Stimulated activated CD4-positive, alpha-beta T cell treated with anti-CD3 and anti-CD28 coated beads, Interleukin-15, amount 100 ng/mL, for 24 hours (primary cell): ENCODE measurements at places on chromosomes 3 and 15.
A peak's percentile ranks its signal among the peaks of the same experiment; 100 is the strongest.

DNA sequence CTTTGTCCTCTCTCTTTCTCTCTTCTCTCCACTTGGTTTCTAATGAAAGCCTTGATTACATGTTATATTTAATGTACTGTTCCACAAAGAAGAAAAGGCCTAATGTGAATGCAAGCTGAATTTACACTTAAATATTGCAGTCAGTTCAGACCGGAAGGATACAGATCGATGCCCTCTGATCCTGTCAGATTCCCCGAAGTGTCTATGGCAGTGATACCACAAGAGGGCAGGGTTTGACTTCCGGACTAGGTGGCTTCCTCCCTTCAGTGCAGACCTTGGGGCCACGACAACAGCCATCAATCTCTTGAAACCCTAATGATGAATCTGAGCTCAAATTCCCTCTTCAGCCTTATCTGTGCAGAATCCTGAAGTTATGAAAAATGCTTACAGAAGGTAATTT is 29.5 kb downstream of the AGTR1 start:
- peak; percentile 3 for DNase-seq

DNA sequence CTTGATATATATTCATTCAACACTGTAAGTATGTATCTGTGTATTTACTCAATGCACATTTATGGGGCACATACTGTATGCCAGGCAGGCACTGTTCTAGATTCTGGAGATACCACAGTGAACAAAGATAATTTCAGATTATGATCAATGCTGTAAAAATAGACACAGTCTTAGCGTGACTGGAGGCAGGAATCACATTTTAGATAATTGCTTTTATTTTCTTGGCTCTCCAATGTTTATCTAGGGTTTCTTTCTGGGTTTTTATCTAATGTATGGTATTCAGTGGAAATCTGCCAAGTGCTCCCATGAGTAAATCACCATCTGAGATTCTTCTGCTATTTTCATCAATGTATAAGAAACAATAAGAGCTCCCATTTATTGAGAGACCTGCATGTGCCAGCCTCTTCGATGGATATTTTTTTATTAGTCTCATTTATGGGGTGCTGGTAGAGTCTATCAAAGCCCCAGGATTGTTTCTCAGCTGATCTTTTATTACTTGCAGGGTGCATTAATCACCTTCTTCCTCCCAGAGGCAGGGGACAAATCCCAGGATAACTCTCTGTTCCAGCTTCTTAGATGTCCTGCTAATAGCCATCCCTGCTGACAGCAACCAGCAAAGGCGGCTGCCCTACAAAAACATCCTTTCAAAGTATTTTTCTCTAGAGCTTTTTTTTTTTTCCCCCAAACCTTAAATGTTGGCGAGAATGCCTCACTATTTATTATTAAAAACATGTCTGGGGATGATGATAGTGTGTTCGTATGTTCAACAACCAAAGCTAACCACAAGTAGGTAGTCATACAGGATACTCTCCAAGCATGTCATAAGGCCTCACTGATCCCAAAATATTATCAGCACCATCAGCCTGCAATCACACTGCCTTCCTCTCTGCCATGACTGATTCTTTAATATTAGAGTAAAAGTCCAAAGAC is 331.0 kb upstream of the RASGRP1 start:
- DNase-seq = no peak

GRCh38 chr15:39920510-39921273 is 626 bp upstream of the GPR176 start:
- DNase-seq = peak; percentile 90

DNA sequence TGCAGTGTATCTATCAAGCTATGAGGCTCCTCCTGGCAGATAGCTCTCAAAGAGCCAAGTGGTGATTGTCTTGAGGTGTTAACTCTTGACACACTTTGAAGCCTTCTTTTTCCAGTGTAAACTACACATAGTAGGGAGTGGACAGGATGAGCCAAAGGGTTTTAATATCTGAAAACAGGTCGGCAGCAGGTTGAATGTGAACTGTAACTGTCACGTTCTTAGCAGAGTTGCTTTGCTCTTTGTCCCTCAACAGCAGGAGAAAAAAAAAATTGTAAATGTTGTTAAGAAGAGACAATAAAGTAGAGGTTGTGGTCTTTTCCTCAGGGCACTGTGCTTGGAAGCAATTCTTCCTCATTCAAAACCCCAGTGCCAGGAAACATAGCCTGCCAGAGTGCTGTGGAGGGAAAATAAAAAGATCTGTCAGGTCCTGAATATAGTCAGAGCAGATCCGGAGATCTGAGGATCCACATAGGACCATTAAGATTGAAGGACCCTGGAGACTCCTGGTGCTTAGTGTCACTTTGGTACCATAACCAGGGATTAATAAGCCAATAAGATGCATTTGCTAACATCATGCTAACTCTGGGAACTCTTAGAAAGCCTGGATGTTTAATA is 229.7 kb downstream of the NAALADL2 start:
- no peak for DNase-seq

DNA sequence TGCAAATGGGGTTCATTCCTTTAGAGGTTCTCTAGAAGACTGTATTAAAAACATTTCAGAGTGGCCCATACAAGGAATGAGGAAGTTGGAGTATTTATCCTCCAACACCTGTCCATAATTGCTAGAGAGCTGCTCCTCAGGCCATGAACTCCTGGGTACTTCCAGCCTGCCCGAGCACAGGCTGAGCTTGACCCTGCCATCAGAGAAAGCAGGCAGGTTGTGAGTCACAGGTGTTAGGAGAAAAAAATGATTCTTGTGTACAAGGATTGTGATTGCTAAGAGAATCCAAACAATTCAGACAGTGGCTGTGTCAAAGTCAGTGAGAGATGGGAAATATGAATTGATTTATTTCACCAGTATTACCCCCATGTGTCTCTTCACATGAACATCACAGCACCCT is 156.8 kb upstream of the GADL1 start:
- DNase-seq = no peak

DNA sequence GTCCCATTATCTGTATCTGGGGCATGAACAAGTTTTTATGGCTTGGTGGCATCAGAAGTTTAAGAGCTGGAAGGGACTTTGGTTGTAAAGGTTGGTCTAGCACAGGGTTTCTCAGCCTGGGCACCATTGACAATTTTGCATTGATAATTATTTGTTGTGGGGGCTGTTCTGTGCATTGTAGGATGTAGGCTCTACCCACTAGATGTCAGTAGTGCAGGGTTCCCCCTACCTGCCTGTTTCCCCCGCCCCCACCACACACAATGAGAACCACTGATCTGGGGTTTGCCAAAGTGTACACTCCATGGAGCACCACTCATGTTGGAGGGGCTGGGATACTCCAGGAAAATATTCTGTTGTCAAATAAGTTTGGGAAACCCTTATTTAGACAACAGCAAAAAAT is 42.7 kb downstream of the PLCL2 start:
- DNase-seq = no peak

- DNase-seq = no peak
Measured at GRCh38 chr3:34020726-34021680, 222.6 kb downstream of the PDCD6IP start.

DNA sequence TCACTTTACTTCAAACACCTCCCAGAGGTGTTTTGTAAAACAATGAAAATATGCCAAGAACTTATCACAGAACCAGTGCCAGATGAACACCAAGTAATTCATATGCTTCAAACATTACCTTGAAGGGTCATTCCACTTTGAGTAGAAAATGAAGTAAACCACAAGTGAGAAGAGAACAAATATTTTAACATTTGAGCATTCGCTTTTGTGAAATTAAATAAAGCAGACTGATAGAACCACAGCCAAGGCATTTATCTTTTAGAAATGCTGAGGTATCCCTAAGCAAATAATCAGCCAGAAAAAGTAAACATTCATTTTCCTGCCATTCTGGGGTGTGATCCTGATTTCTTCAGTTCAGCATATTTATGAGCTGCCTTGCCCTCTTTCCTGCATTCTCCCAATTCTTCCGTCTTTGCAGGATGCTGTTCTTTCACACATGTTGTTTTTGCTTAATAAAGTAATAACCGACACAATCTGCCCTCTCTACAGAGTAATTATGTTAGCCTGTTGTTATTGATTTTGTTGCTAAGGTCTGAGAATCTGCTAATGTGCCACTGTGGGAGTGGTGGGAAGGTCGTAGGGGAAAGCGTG is 235.6 kb upstream of the TGFBR2 start:
- DNase-seq = no peak

GRCh38 chr3:30297112-30297511 is 309.3 kb upstream of the TGFBR2 start:
- DNase-seq = no peak

DNA sequence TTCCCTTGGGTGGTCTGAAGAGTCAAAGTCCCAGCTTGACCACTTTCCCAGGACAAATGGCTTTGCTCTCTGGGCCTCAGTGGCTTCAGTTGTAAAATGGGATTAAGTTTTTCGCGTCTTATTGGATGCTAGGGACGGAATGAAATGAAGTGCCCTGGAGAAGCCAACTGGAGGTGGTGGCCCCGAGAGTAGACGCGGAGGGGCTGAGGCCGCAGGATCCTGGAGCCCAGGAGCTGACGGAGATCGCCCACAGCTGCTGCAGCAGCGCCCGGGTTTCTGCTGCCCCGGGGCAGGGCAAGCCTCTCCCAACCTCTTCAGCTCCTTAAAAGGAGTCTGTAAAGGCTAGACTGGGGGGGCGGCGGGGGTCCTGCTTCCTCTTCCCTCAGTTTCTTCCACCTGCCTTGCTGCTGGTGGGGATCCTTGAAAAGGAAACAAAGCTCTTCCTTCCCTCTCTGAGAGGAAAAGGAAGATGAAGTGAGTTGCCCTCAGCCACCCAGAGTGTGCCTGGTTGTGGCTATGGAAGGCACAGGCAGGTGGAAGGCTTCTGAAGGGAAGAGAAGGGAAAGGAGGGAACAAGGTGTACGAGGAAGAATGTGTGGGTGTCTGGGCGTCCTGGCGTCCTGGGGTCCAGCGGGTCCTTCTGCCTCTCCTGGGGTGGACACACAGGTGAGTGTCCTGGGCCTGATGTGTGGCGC is 967 bp upstream of the BNC1 start:
- DNase-seq = no peak
